Hepatic stellate cell (primary cell): ENCODE measurements at places on chromosomes 3 and 15.

- peak; percentile 6 for DNase-seq
Measured at GRCh38 chr3:34106879-34107278, 308.4 kb downstream of the PDCD6IP start.

GRCh38 chr3:12327021-12327420, 38.2 kb downstream of the PPARG start:
- no peak for DNase-seq

DNA sequence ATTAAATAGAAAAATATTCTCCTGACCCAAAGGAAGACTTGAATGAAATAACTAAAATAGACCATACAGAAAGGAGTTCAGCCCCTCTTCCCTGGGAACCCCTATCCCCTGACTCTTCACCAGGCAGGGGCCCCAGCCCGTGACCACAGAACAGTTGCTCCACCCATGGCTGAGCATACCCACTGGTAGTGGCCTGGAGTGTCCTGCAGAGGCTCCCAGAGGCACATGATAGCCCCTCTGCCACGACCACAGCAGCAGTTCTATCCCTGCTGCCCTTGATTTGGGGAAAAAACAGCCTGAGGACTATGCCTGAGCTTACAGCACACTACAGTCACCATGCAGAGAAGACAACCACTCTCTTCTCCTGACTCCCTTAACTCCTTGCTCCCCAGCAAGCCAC, 31.8 kb downstream of the TTC14 start:
- no peak for DNase-seq

DNA sequence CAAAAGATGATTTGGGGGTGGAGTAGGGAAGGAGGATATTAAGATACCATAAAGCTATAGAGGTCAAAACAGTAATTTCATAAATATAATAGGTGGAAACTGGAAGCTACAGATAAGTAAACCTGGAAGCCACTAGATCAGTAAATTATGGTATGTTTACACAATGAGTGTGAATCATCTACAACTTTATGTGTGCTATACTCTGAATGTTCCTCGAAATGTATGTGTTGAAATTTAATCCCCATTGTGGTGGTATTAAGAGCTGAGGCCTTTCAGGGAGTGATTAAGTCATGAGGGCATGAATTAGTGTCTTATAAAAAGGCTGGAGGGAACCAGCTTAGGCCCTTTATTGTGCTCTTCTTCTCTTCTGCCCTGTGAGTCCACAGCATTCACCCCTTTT, 25.2 kb downstream of the EOMES start:
- DNase-seq, result no peak

- no peak for DNase-seq
Measured at GRCh38 chr3:71562938-71563337, 20.6 kb downstream of the FOXP1 start.

DNA sequence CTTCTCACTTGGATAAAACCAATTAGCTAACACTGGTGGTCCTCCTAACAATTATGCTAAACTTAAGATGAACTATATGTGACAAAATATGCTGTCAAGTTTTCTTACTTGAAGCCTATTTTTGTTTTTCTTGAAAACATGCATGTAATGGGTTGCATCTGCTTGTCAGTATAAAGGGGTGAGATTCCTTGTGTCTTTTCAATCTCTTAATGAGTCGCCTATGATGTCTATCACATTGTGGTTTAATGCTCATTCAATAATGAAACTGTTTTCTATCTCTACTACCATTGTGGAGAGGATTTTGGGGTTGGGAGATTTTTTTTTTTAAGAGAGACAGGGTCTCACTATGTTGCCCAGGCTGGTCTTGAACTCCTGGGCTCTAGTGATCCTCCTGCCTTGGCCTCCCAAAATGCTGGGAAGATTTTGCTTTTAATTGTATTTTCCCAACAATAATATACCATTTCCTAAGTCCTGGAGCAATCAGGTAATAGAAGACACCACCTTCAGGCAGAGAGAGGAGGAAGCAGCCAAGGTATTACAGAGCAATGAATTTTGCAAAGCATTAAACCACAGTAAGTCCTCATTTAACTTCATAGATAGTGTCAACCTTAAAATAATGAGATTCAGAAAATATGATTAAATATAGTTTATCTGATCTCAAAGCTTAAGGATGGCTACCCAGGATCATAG, 17.4 kb upstream of the TRMT10C start:
- no peak for DNase-seq

DNA sequence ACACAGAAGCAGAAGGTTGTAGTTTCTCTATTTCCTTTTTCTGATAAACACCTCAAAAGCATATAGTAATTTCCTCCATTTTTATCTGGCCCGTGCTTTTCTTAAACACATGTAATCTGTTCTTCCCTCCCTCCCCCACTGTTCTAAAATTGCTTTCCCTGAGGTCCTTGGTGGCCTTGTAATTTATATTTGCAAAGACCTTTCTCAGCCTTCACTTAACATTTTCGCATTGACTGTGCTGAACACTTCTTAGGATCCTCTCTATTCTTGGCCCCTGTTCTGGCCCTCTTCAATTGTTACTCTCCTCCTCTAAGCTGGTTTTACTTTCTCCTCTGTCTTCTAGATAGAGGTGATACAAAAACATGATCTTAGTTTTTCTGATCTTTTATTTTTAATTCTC, 28.3 kb downstream of the GAP43 start:
- no peak for DNase-seq

- DNase-seq, result no peak
Measured at GRCh38 chr15:64701051-64701450, 74.3 kb downstream of the RBPMS2 start.

- no peak for DNase-seq
Measured at GRCh38 chr15:70378126-70379031, 280.7 kb upstream of the TLE3 start.

GRCh38 chr3:52779011-52779836, 1.8 kb downstream of the ITIH1 start:
- DNase-seq, result no peak

DNA sequence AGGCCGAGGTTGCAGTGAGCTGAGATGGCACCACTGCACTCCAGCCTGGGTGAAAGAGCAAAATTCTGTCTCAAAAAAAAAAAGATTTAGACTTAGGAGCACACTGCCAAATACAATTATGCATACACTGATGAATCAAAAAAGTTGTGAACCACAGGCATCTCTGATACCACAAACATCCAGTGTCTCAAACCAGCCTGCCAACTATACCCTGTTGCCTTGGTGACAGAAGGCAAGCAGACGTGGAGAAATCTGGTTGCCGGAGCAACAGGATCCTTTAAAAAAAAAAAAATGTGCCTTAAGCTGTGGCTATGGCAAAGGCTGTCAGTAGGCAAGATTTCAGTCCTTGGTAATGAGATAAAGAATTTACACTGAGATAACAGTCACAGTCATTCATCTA, 202.3 kb downstream of the NEK10 start:
- DNase-seq, result peak; percentile 47

- DNase-seq, result no peak
Measured at GRCh38 chr3:64594134-64594533, 93.7 kb downstream of the ADAMTS9 start.

DNA sequence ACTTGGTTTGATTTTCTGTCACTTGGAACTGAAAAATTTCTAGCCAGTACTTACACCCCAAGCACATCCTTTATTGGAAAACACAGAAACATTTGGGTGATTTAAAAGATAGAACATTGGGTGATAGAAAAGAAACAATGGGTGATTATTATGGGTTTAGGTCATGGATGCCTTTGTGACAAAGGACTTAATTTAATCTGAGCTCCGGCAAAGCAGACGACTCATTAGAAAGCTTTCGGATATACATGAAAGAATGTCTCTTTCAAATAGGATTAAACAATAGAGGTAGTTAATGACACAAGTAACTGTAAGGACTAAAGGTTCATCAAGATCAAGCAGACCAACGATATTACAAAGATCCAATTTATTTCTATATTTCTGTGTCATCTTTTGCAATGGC, 37.3 kb upstream of the CNTN4 start:
- DNase-seq, result no peak

DNA sequence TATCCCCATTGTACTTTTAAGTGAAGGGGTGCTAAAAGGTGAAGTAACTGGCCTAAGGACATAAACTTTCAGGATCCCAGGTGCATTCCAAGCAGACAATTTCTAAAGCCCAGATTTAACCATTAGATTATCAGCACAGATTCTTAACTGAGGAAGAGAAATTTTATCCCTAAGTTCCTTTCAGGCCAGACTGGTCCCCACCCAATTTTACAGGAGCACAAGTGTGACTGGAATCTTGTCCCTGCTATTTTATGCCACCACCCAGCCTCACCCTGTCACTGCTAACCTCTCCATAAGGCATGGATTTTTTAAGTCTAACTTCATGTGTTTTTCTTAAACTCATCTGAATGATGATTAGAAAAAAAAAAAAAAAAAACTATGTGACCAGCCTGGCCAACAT, 37.1 kb upstream of the ATP1B3 start:
- no peak for DNase-seq
